Stimulated activated CD4-positive, alpha-beta T cell treated with anti-CD3 and anti-CD28 coated beads, TNF-alpha, amount 100 ng/mL, for 4 hours (primary cell): ENCODE measurements at places on chromosomes 1 and 21.

- DNase-seq = no peak
Measured at GRCh38 chr1:1303736-1304135, 4.0 kb downstream of the ACAP3 start.

DNA sequence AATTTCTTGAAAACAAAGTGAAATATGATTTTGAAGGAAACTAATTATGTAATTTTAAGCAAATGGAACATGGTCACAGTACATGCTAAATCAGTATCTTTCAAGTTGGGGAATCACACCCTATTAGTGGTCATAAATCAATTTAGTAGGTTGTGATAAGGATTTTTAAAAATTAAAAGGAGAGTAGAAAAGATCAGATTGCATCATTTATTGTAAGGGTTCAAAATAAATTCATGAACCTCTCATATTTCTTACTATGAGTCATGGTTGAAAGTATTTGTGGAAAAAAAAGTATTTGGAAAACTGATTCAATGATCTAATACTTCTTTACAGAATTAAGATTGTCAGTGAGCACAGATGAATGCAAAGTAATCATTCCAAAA, 14.6 kb downstream of the ADSS2 start:
- DNase-seq = no peak

GRCh38 chr1:94823116-94823515, 3.0 kb downstream of the SLC44A3 start:
- DNase-seq = no peak

GRCh38 chr1:48215889-48216288, 6.6 kb upstream of the SLC5A9 start:
- DNase-seq = no peak

- DNase-seq = no peak
Measured at GRCh38 chr1:180786624-180787023, 126.1 kb upstream of the KIAA1614 start.

DNA sequence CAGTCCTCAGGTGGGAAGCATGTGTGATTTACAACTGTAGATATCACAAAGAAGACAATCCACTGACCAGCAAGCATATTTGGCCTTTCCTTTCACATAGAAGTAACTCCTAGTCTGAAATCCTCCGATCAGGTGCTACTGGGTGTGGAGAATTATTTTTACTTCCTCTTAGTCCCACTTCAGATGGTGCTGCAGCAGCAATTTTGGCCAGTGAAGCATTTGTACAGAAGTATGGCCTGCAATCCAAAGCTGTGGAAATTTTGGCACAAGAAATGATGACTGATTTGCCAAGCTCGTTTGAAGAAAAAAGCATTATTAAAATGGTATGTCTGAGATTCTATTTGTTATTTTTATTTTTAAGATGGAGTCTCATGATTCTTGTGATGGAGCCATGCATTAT, 51.0 kb downstream of the SCP2 start:
- no peak for DNase-seq

- DNase-seq = no peak
Measured at GRCh38 chr21:26405071-26405470, 168.0 kb downstream of the CYYR1 start.

DNA sequence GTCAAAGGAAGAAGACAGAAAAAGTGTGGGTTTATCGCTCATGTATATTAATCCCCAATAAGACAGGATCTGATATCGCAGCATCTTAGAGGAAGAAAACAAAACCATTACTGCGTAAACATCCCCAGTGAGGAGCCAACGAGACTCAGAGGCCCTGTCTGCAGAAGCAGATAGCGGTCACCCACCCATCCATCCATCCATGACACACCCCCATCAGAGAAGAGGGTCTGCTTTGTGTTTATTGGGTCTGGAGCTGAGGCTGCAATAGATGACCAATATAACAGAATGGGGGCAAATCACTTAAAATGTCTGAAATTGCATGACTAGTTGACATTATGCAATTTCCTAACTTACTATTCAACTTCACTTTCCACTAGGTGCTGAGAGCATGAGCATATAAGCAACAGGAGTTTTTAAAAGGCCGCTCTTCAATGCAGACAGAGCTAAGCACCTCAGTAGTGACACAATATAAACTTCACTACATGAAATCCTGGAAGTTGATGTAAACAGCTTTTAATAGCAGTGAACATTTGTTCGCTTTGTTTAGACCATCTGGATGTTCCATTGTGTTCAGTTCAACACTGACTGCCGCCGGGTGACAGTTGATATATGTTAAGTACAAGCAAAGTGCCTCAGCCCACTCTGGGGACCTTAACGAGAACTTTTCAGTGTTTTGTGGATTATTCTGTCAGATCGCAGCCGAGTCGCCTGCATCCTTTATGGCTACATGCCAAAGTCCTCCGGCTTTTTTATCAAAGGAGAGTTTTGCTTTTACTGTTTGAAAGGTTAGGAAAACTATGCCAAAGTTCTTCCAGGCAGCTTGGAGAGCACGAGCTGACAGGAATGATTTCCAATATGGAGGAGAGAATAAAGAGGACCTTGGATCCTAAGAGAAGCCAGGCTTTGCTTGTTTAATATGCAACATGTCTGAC, 167.5 kb downstream of the ZNF281 start:
- no peak for DNase-seq

DNA sequence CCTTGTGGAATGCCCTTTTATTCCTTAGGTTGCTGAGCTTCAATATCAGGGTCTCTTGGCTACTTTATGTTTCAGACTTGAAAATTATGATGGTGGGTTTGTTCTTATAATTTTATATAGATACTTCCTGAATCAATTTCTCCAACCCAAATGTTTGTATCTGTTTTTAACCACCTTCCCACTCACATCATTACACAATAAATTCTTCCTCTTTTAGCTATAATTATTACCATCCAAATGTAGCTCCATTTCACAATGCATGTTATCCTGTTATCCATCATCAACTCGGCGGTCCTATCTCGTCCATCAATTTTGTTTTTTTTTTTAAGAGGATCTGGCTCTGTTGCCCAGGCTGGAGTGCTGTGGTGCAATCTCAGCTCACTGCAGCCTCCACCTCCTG, 357.6 kb upstream of the ZP4 start:
- no peak for DNase-seq

- no peak for DNase-seq
Measured at GRCh38 chr1:12475947-12476346, 142.1 kb downstream of the DHRS3 start.

GRCh38 chr1:39478126-39478915, 13.1 kb upstream of the BMP8A start:
- no peak for DNase-seq

GRCh38 chr1:160024195-160024905, 7.4 kb downstream of the PIGM start:
- DNase-seq = no peak

DNA sequence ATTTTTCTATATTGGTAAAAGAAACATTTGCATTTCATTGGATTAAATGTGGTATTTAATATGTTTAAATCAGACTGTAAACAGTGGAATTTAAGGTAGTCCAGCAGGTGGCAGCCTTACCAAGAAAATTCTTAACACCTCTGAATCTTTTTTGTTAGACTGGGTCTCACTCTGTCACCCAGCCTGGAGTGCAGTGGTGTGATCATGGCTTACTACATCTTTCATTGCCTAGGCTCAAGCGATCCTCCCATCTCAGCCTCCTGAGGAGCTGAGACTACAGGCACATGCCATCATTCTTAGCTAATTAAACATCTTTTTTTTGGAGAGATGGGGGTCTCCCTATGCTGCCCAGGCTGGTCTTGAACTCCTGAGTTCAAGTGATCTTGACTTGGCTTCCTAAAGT, 98.8 kb downstream of the RABGAP1L start:
- DNase-seq = no peak

- DNase-seq = no peak
Measured at GRCh38 chr1:182671750-182672486, 12.5 kb downstream of the RGS8 start.

GRCh38 chr1:14443164-14443787, 155.2 kb upstream of the KAZN start:
- no peak for DNase-seq

- no peak for DNase-seq
Measured at GRCh38 chr1:47894410-47895278, 102.5 kb downstream of the TRABD2B start.

DNA sequence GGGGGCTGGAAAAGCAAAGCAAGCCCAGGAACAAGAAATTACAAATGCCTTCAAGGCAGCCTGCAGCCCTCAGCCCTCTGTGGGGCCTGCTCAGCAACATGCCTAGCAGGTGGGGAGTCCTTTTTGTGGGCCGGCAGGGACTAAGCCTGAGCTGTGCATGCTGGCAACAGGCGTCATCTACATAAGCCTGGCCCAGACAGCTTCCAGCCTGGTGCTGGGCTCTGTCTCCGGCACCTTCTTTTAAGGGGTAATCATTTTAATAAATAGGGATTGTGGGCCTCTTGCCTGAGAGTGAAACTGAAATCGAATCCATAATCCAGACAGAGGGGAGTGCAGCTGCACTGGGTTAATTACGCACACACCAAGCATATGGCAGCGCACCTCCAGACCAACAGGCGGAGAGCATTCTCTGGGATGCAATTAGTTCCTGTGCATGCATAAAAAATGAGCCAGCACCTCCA, 96.6 kb downstream of the DDX20 start:
- no peak for DNase-seq

DNA sequence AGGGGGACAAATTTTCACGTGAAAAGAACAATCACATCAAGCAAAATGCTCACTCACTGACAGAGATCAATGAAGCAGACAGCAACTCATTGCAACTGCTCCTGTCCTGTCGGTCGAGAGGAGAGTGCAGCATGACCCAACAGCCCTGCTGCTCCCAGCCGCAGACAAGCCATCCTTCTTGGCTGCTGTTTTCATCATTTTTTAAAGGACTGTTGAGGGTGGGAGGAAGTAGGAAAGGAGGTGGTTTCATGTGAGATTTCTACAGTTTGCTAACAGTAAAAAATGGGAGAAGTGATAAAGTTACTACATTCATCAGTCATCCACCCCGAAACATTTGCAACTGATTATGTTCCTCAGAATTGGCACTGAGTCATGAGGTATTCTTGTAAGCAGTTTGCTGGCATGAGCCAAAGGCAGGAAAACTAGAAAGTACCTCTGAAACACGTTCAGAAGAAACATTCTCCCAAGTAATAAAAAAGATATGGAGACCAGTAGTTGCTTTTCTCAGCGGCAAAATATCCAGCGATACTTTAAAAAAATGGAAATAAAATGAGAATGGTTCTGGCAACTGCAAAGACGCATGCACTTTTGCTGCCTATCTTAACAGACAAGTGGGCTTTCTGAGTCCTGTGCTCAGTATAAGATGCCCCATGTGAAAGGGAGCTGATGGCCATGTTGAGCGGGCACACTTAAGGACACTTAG, 72.0 kb upstream of the CLDN14 start:
- DNase-seq = no peak

DNA sequence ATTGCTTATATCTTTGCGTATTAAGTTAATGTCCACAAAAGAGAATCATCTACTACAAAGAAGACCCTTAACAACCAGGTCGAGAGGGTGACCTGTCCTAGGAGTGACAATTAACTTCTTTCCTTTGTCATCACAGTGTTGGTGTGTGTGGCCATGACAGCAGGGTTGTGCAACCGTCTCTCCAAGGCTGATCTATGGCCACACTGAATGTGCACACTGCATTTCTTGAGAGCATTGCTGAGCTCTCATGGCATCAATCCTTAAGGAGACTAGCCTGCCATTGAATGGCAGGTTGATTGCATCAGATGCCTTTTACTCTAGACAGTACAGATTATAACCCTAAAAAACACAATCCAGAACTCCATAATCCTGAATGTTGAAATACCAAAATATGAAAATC, 86.5 kb upstream of the OLFM3 start:
- no peak for DNase-seq

DNA sequence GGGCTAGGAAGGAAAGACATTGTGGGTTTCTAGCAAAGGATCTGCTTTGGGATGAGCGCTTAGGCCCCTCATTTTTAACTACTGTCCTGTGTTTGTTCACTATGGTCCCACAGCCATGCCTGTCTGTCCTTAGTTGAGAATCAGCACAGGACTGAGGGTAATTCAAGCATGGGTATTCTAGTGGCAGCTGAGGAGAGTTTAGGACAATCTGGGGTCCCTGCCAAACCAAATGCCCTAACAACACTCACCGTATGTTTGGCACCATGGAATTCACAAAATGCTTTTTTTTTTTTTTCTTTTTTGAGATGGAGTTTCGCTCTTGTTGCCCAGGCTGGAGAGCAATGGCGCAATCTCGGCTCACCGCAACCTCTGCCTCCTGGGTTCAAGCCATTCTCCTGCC, 10.4 kb downstream of the ARHGEF11 start:
- no peak for DNase-seq

GRCh38 chr1:176141449-176141848, 65.6 kb downstream of the COP1 start:
- no peak for DNase-seq

DNA sequence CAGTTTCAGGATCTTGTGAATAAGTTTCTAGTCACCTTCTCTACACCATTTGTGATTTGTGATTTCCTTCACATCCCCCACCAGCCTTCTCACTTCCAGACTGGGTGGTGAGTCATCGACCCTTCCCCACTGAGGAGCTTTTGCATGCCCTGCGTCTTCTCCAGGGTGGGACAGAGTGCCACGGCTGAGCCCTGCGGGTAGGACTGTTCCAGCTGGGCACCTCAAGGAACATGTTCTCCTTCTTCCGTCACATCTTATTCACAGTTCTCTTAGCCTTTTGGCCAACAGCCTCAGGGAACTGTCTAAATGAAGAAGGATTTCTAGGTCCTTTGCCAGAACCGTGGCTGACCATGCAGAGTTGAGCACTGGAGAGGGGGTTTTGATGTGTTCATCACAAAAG, 116.5 kb downstream of the TMEM53 start:
- no peak for DNase-seq

DNA sequence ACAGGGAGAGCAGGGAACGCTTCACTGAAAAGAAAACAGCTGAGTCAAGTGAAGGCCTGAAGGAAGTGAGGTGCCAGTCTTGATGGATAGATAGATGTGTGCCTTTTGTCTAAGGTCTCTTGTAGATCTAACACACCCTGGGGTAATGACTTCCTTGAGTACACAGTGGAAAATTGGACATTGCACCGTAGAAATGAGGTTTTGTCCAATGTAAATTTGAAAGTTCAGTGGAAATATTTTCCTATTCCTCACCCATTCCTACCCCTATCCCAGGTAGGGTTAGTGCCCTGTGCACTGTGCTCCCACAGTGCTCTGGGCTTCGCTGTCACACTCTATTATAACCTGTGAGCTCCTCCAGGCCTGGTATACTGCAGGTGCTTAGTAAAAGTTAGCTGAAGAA, 24.3 kb downstream of the ZMYND12 start:
- no peak for DNase-seq
